ENCODE measurements at places on chromosomes 1 and 21.
A peak's percentile ranks its signal among the peaks of the same experiment; 100 is the strongest.

DNA sequence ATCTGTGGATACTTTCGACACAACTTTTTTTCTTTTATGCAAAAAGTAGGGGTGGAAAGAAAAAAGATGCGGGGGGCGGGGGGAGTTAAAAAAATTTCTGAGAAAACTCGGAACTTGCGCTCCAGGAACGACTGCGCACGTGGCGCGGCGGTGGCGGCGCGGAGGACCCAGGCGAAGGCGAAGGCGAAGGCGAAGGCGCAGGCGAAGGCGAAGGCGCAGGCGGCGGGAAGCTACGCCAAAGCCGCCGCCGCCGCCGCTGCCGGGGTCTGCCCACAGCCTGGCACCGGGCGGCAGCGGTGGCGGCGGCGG, 208 bp upstream of the BARHL2 start:
- no peak for DNase-seq

DNA sequence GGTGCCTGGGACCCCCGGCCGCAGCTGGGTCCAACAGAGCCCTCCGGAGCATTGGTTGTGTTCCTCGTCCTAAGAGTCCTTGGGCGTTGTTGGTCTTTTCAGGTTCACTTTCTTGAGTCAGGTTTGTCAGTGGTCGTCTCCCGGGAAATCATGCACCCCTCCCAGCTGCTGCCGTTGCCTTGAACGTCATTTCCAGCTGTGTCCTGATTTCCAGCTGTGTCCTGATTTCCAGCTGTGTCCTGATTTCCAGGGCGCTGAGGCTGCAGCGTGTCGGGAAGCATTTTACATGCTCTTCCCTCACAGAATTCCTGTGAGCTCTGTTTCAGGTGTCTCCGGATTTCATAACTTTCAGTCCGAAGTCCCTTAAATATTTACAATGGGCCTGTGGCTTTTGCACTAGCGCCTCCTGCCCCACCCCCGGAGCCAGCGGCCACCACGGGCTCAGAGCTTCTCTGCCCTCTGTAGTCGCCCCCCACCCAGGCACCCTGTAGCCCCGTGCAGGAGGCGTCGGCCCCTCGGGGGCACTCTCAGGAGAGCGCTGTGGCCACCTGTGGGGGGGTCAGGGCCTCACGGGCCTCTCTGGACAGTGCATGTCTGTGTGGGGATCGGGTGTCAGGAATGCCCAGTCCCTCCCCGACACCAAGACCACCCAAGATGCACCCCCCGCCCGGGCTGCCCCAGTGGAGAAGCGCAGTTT, 66.7 kb downstream of the COL18A1 start:
- DNase-seq, result no peak

DNA sequence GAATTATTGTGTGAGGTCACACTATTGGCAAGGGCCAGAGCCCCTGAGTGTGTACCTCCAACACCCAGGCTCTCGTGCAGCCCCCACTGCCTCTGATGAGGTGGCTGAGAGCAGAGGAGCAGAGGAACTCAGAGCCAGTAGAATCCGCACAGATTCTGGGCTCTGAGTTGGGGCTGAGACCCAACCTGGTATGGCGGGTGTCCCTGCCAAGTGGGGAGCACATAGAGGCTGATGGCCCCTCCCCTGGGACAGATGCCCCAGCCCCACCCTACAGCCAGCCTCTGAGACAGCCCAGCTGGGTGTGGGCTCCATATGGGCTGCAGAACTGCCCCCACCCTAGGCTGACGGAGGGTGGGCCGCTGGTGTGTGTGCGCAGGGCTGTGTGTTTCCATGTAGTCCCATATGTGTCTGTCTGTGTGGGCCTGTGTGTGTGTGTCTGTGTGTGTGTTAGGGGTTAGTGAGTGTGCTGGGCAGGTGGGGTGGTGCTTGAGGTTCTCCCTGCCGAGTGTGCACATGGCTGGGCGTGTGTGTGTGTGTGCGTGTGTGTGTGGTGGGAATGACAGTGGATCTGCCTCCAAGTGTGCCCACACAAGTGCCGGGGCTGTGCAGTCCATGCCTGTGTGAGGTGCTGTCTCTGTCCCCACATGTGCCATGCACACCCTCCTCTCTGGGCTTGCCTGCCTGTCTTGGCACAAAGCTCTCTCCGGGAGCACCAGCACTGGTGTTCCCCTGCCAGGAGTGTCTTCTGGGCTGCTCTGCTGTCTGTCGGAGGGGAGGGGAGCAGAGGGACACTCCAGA, 24.4 kb downstream of the FOXO6 start:
- no peak for DNase-seq

DNA sequence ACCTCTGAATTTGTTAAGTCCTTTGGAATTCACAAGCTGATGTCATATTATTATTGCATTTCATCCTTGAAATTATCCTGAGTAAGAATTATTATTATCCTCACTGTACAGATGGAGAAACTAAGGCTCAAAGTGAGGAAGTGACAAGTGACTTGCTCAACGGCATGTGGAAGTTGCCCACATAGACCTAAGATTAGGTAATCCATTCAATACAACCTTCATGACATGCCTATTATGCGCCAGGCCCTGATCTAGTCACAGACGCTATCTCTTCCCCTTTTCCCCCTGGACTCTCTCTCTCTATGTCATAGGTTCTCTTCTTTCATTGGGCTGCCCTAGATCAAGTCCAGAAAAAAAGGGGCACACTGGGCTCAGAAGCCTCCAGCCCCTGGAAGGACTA, 84.9 kb upstream of the KCNK2 start:
- no peak for DNase-seq

DNA sequence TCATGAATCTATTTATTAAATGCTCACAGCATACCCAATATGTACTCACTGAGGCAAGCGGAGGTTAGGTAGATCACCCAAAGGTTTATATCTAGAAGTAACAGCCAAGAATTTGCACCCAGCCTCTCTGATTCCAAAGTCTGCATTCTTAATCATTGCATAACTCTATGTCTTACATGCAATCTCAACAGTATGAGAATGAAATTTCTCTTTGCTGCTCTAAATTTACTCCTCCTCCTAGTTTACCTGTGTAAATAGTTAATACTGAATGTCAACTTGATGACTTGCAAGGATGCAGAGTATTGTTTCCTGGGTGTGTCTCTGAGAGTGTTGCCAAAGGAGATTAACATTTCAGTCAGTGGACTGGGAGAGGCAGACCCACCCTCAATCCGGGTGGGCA, 840.6 kb downstream of the BRINP3 start:
- no peak for DNase-seq

GRCh38 chr21:35478161-35479064, 429.3 kb upstream of the RUNX1 start:
- no peak for DNase-seq

DNA sequence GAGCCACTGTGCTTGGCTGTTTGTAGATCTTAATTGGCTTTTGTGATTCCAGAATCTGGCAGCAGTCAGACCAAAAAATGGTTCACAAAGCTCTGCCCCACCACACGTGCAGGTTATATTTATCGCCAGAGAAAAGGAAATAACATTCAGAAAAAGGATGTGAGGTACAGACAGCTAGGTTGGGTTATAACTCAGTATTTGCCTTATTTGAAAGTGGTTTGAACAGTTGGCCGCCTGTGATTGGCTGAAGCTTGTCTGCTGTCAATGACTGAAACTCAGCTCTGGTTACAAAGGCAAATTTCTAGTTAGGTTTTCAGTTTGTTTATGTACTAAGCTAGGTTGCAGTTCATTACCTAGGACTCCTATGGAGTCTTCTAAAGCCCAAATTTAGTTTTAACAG, 9.6 kb downstream of the SH3BGR start:
- no peak for DNase-seq

GRCh38 chr21:41616031-41616591, 108.2 kb upstream of the TMPRSS2 start:
- no peak for DNase-seq

GRCh38 chr1:211610779-211611556, 32.0 kb upstream of the SLC30A1 start:
- DNase-seq, result no peak

- DNase-seq, result no peak
These were observed 95.7 kb upstream of the SIM2 start for GRCh38 chr21:36603221-36603620.

GRCh38 chr1:229116114-229116513, 154.8 kb upstream of the RAB4A start:
- no peak for DNase-seq

GRCh38 chr1:41773842-41774241, 144.9 kb downstream of the HIVEP3 start:
- DNase-seq, result no peak

DNA sequence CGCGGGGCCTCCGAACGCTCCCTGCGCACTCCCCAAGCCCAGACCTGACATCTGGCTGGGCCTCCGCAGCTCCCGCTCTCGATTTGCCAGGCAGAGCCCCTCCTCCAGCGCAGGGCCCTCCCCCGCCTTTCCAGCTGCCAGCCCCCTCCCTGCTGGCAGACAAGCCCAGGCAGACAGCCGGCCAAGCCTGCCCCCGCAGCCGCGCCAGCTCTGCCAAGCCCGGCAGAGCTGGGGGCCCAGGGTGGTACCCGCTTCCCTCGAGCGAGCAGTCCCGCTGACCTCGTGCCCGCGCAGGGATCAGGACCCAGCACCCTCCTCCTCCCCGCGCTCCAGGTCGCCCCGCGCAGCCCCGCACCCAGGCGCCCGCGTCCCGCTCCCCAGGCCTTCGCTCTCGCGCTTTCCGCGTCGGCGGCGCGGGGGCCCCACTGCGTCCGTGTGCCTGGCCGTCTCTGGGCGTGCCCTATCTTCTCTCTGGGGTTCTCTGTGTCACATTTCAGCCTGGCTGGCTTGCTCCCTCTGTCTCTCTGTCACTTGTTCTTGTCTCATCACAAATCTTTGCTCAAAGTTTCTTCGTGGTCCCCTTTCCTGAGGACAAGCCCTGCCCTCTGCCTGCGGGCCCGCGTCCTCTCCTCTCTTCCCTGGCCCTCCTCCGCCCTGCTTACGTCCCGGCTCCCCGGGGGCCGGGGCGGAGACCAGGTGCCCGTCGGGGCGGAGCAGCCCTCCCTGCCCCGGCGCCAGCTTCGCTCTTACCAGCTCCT, 580 bp downstream of the INKA2 start:
- DNase-seq, result no peak

GRCh38 chr1:29808141-29808995, 572.0 kb downstream of the PTPRU start:
- no peak for DNase-seq

- DNase-seq, result no peak
These were observed 17.8 kb downstream of the RHEX start for GRCh38 chr1:206070627-206071304.

DNA sequence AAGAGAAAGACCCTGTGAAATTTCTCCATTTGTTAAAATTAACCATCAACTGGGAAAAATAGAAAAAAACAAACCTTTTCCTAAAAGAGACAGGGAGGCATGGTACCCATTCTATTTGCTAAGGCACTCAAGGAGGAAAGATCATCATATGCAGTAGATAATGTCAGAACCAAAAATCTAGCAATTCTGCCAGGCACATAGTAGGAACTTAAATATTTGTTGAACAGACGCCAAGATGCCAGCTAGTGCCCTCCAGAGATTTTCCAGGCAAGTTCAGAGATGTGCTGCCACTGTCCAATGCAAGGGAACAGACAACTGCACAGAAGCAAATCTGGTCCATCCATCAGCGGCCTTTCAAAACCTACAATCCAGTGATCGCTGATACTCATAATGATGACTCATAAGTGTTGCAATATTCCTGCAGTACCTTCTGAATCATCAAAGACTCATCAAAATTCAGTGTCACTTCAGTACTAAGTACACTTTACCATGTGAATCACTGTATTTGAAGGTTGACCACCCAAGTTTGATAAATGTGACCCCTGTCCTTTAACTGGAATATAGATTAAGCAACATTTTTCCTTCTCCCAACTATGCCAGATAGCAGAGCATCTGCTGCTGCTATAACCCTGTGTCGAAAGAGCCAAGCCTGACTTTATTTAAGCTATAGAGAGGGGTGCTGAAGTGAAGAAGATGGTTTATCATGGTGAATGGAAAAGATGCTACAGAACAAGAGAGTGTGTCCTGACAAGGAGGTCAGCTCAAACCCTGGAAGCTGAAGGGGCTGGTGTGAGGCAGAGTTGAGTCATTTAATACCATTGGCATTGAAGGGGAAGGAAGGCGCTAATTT, 99.1 kb downstream of the MT1HL1 start:
- DNase-seq, result peak; percentile 82

Data from epithelial cell of proximal tubule (primary cell).